ENCODE measurements at places on chromosomes 1 and 21.

DNA sequence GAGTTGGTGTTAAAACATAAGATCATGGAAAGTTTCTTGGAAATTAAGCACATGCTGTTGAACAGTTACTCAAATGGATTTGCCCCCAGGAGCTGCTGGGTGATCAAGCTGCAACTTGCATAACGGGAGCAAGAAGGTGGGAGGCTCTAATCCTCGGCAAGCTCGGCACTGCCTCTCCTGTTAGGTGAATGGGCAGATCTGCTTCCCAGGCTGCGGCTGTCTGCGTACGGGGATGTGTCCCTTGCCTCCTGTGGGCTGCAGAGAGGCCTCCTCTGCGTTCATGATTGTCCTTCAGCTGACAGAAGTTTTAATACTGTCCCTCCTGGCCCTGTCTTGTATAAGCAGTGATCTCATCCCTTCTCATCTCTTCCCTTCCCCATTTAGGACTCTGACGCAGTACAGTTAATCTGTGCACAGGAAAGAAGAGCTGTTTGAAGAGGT, 36.7 kb downstream of the ATP1A1 start:
- no peak for DNase-seq

DNA sequence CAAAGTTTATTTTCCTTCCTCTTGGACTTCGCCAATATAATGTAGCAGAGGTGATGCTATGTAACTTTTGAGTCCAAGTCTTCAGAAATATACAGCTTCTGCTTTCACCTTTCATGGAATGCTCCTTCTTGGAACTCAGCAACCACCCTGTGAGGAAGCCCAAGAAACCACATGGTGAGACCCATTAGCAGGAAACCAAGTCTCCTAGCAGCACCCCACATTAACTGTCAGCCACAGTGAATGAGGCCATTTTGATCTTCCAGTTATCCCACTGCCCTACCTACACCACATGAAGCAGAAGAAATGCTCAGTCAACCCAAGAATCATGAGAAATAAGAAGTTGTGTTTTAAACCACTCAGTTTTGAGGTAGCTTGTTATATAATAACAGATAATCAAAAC, 58.2 kb downstream of the PAPPA2 start:
- DNase-seq: no peak

DNA sequence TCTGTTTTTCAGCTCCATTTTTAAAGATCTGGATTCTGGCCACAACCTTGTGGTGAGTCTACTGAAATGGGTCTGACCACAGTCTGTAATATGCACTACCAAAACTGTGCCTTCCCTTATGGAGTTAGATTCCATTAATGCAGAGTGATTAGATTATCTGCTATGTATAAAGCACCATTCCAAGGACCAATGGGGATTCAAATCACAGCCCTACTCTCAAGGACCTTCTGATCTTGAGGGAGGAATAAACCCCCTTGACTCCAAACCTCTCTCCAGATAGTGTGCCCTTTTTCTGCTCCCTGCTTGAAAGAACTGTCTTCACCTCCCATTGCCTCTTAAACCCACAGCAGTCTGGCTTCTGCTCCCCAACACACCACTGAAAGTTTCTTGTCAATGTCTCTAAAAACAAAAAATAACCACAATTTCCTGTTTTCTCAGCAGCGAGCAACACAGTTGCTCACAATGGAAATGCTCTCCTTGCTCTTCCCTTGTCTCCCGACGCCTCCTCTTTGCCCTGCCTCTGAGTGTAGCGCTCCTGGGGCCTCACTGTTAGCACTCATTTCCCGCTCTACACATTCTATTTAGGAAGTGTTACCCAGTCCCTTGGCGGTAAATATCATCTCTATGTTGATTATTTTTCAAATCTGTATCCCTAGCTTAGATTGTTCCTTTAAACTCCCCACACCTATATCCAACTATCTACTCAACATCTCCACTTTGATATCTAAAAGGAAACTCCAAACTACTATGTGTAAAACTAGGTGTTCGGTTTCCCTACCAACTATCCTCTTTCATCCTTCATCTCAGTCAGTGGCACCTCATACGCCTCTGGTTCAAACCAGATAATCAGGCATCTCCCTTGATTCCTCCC, 13.6 kb downstream of the PCNX2 start:
- peak; percentile 64 for DNase-seq

DNA sequence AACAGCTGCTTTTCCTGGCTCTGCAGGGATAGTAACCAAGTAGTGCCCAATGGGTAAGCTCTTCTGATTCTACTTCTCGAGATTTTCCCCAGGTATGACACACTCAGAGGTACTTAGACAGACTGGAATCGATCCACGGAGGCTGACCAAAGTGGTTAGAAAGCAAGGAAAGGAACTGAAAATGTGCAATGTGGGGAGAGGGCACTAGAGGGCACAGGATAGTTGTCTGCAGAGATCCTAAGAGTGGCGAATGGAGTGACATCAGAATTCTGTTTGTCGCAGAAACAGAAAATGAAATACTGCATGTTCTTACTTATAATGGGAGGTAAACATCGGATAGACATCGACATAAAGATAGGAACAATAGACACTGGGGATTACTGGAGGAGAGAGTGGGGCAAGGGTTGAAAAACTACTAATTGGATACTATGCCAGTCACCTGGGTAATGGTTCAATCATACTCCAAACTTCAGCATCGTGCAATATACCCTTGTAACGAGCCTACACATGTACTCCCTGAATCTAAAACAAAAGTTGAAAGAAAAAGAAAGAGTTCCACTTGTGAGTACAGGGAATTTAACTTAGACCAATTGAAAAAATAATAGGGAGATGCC, 23.3 kb downstream of the CYP2J2 start:
- peak; percentile 14 for DNase-seq

Measured in activated CD4-positive, alpha-beta T cell treated with anti-CD3 and anti-CD28 coated beads, Interleukin-2, Interleukin-6, amounts not matched to agents 100 ng/mL and 50 ng/mL, durations not matched to agents 16 hours and 8 hours (primary cell).